ENCODE measurements at places on chromosomes 5 and 9. TPM values are rescaled to one million over a fixed set of nuclear protein-coding genes. Genes with fewer than 3 reads are reported as not detected.

TSC1 gene
- 44.2 TPM for total RNA-seq

GRCh38 chr5:5285906-5286305 is 136.6 kb upstream of the ICE1 start:
- DNase-seq: no peak

FRMD3 gene
- under 0.01 TPM for total RNA-seq

- no peak for DNase-seq
Observed at GRCh38 chr9:127396253-127396807, 639 bp upstream of the SLC2A8 start.

DNA sequence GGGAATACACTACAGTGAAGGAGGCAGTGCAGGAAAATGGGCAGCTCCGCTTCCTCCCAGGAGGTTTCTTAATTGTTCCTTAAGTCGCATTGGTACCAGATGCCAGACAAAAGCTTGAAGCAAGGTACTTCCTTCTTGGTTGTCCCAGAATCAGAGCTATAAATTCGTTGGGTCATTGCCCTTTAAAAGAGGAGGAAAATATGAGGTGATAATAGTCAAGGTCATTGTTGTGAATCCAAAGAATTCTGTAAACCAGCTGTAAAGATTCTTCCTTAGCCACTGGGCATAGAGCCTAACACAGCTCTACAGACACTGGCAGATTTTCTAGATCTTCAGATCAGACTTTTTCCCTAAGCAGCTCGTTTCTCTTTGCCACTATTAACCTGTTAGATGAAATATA is 444.1 kb upstream of the TLE4 start:
- no peak for DNase-seq

DNA sequence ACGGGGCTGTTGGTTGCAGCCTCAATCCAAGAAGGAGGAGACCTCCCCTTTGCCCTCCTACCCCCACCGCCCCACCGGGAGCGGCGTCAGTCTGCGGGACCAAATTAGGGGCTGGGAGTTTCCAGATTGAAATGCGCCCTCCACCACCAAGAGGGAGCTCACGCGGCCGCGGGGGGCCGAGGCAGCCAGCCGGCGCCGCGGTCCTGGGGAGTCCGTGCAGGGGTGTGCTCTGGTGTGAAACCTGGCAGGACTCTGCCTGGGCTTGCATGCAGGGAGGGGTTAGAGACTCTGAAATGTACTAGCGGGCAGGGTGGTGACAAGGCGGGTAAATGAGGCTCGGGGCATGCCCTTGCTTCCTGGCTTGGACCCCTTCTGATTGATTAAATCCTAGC is 989 bp upstream of the FBN2 start:
- no peak for DNase-seq

ZFP37 gene
- 4.4 TPM for total RNA-seq

- DNase-seq: no peak
Observed at GRCh38 chr5:168215646-168216045, 75.8 kb upstream of the WWC1 start.

DNA sequence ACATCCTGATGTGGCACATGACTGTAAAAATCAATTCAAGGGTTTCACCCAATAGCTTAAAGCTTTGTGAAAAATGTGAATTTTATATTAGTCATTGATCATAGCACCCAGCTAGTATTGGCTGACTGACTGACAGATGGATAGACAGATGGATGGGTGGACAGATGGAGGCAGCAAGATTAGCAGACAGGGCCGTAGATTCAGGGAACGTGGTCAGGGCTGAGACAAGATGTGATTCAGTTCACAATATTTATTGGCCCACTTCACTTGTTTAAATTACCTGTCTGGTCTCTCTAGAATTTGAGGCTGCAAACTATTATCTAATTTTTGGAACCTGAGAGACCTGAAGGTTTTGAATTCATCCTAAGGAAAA is 12.0 kb upstream of the PCSK5 start:
- DNase-seq: no peak

GRCh38 chr5:79183617-79184016 is 52.3 kb upstream of the JMY start:
- DNase-seq: no peak

Measured in IMR-90 (cell line).